MM.1S (cell line): ENCODE measurements at places on chromosomes 6 and 20.

- no peak for DNase-seq
Observed at GRCh38 chr6:151084275-151084674, 155.5 kb upstream of the AKAP12 start.

GRCh38 chr6:10621213-10621612, 73.2 kb downstream of the C6orf52 start:
- no peak for DNase-seq

DNA sequence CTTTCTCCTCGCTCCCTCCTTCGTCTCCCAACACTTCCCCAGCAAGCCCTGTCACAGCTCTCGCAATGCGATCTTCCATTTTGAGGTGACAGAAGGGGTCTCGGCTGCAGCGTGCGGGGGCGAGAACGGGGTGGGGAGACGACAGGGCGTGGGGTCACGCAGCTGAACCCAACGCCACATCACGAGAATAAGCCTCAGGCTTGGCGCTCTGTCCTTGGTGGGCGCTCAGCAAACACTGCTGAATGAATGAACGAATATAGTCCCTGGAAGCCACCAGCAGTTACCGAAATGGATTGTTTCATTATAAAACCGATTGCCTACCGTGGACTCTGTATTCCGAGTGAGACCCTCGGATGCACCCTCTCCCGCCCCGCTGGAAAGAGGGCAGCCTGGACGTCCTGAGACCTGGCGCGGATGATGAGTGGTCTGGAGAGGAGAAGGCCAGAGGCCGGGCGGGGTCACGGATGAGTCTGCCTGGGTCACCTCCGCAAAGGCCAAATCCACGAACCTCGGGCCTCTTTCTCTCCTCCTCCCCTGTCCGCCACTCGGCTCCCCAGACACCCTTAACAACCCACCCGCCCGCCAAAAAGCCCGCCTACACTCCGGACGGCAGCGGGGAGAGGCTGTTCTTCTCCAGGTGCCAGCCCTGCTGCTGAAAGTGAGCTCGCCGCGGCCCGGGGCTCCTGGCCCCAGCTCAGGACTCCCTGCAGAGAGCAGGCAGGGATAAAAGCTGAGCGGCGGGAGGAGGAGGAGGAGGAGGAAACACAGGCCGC, 3.7 kb downstream of the NRN1 start:
- no peak for DNase-seq

GRCh38 chr20:24702501-24703283, 233.3 kb downstream of the SYNDIG1 start:
- no peak for DNase-seq

GRCh38 chr20:64158346-64159285, 5.6 kb upstream of the MYT1 start:
- no peak for DNase-seq

DNA sequence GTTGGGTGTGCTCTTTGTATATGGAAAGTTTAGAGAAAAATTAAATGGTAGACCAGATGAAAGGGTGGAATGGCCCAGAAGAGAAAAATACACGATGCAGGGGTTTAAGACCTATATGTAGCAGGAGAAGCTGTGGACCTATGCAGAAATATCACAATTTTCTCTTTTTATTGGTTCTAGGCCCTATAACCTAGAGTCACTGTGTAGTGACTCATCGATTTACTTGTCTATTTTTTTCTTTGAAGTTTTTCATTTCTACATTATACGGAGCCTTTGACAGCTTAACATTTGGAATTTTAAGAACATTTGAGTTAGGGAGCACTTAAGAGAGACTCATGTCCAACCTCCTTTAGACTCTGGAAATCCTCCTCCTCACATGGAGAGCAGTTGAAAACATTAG, 28.3 kb upstream of the ADGRF1 start:
- no peak for DNase-seq

GRCh38 chr6:89032599-89032998, 48.0 kb upstream of the PNRC1 start:
- DNase-seq: no peak

DNA sequence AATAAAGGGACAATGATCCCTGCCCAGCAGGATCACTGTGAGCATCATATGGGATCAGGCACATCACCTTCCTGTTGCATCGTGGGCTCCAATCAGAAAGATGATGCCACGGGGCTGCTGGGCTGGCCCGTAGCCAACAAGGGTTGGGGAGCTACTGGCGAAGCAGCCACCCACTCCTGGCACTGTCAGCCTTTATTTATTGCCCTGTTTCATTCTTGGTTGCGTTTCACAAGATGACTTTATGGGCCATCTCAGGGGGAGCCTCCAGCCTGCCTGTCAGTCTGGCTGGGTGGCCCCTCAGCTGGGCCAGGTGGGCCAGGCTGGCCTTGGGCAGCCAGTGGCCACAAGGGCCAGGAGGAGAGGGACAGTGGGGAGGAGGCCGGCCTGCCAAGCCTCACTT, 17.3 kb downstream of the VSTM2L start:
- no peak for DNase-seq

GRCh38 chr6:142854589-142855488, 90.1 kb downstream of the HIVEP2 start:
- no peak for DNase-seq
